NCI-H345 (cell line): ENCODE measurements at places on chromosomes 3 and 15.

- no peak for DNase-seq
These were observed 308.9 kb upstream of the TBC1D5 start for GRCh38 chr3:18051306-18051705.

DNA sequence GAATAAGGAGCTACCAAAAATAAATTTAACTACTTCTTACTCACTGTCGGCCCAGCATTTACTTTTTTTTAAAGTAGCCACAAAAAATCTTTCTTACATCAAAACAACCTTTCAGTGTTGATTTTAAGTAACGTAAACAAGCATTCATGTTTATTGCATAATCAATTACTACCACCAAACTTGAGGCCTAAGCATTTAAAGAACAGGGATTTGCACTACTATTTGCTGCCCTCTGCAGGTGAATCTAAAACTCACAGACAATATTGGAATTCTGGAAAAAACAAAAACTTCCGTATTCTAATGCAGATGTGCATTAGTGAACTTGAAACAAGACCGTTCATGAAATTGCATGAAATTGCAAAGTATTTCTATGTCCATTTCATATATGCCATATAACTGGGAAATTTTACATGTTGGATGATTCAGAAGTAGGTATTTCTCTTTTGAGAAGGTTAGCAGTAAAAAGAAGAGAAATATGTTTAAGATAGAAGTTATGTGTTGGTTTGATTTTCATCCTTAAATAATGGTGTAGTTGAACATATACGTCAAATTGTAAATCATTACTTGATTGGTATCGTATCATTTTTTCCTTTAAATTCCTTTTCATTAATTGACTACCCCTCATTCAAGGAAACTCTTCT lies 55.6 kb downstream of the CGGBP1 start:
- no peak for DNase-seq

- DNase-seq: no peak
These were observed 331.4 kb upstream of the CCDC54 start for GRCh38 chr3:107045791-107046190.

- no peak for DNase-seq
These were observed 134.7 kb downstream of the KLF13 start for GRCh38 chr15:31461375-31461774.

DNA sequence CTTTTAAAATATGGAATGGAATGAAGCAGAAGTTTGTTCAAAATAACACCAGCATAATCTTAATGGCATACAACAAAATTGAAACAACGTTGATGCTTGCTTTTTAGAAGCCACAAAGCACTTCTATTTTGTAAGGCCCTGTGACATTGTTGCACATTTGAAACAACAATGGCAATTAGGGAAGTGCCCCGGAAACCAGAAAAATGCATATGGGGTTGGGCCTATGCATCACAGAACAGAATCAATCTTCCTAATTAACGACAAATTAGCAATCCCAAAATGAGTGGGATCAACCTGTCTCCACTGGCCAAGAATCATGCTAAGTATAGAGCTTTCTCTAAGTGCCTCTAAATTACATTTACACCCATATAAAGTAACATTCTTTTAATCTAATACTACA lies 168.9 kb downstream of the MEIS2 start:
- DNase-seq: no peak

GRCh38 chr15:37002041-37002672 lies 98.2 kb downstream of the MEIS2 start:
- DNase-seq: no peak

GRCh38 chr3:72354486-72354885 lies 493.8 kb downstream of the SHQ1 start:
- no peak for DNase-seq

GRCh38 chr3:86988235-86988634 lies 2.7 kb downstream of the VGLL3 start:
- DNase-seq: no peak

DNA sequence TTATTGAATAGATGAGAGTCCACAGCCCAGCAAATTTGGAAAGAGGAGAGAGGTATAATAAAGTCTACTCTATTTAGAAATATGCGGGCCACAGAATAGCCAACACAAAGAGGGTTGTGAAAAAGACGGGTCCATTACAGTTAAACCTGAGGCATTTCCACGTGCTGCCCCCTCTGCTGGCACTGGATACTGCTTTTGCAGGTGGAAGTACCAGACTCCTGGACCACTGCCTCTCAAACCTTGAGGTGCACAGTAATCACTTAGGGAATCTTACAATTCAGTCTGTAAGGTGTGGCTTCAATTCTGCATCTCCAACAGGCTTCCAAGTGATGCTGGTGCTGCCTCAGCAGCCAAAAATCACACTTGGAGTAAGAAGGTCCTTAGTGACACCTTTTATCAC lies 3.0 kb upstream of the TFDP2 start:
- DNase-seq: no peak

DNA sequence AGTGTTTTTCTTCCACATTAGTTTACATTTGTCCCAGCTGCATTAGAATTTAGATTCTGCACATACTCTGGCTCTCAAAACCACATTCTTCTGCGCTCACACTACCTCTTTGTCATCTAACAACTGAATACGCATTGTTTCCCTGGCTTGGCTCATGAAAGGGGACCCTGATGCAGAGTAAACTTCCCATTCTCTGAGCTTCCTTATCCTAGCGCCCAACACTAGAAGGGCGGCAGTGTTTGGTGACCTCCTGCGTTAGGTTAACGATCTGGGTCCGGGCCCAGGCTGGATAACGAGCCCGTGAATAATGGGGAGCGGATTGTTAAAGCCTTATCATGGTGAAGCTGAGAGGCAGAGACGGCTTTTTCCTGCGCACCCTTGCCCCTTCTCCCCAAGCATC lies 63.9 kb downstream of the ETV5 start:
- DNase-seq: no peak

DNA sequence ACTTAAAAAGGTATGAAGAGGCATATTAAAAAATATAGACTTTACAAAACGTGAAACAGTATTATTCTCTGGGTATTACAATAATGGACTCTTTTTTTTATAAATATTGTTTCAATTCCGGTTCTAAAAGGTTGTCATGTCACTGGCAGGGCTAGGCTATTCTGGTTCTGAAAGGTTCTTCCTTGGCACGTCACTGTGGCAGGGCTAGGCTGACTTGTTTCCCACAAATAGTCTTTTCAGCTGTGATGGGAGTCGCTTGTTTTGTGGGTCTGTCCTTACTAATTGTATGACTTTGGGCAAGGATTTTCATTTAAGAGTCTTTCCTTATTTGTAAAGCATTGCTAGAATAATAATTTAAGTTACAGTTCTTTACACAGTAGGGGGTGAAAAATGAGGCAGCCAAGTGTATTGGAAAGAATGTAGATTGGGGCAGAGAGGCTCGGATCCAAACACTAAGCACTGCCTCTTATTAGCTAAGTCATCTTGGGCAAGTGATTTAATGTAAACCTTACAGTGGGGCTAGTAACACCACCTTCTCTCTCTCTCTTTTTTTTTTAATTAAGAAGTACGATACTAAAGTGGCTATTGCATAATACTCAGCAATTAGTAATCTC lies 12.4 kb upstream of the MELTF start:
- DNase-seq: no peak

DNA sequence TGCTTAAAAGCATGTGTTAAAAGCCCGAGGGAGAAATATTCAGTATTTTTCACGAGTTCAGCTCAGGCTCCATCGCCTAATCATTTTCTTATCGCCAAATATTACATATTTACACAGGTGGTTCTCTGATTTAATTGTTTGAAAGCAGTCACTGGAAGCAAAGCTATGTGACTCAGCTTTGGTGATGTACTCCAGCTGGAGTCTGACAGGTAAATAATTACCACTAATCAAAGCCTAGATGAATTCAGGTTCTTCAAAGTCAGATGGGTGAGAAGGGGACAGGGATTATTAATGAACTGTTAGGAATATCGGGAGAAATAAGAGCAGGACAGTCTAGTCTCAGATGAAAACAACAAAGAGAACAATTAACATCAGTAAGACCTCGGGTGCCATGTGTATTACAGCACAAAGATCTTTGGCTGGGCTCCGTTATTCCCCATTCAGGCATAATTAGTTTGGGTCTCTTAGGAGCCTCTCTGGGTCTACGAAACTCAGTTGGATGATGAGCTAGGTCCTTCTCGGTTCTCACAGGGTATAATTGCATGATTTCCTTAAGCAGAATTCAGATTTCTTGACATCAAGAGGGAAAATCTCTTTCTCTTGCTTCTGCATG lies 331.7 kb upstream of the ADAMTS9 start:
- no peak for DNase-seq

GRCh38 chr15:52417957-52418356 lies 110.7 kb downstream of the MYO5A start:
- no peak for DNase-seq

- no peak for DNase-seq
These were observed 27.1 kb downstream of the EIF1B start for GRCh38 chr3:40336511-40337135.

DNA sequence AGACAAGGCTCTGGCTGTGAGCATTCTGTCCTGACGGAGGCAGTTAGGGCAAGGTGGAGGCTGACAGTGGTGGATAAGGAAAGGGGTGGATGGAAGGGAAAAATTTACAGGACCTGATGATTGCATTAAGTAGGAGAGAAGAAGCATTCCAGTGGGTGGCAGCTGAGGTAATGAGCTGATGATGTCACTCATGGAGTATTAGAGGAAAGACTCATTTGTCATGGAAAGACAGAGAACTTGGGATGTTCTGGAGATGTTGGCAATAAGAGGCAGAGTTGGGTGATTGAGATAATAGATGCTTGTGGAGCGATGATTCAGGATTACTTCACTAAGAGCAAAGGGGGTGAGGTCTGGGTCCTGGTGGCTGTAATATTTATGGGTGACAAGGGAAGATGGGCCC lies 63.6 kb upstream of the SCN5A start:
- DNase-seq: no peak

DNA sequence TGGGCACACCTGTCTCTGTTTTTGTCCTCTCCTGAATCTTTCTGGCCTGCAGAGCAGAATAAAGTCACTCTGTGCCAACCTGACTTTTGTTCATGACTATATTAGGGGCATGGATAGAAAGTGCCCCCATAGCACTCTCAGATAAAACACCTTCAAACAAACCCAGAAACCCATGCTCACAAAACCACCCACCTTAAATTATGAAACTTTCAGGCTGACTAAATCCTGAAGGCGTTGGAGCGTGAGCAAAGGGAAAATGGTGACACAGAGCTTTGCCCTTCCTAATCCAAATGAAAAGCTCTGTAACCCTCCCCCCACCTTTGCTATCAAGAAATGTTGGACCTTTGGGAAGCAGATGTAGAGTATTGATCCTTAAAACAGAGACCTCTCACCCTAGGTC lies 138.9 kb downstream of the IGF1R start:
- DNase-seq: no peak

DNA sequence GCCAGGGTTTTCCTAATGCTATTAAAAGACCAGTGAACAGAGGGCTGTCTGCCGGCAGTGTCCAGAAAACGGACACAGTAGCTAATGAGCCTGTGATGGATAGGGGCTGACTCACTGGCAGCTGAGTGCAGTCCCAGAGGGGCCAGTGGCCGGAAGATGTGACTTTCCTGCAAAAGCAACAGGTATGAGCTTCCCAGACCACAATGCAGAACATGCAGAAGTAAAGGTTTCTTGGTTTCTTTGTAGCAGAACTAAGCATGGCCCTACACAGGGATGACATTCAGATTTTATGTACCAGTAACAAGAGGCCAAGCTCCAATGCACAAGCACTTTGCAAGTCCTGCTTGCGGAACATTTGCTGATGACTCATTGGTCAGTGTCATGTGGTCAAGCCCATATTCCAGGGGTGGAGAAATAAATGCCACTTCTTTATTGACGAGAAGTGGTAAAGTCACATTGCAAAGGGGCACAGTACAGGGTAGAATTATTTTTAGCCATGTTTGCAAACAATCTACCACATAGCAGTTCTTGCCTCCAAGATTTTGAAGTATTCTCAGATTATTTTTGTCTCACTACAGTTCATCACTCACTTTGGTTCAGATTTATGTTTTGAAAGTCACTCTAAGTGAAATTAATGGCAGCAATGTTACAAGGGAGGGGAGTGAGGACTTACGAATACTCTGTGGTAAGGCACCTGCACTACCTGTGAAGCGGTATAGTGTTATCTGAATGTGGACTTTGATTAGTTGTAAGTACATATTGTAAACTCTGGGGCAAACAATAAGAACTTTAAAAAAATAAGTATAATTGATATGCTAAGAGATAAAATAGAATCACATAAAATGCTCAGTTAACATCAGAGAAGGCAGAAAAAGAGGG lies 263.3 kb downstream of the ABHD5 start:
- DNase-seq: no peak
